ENCODE measurements at places on chromosomes 5 and 9. TPM values are rescaled to one million over a fixed set of nuclear protein-coding genes. Genes with fewer than 3 reads are reported as not detected.

GRCh38 chr5:84564321-84565075 is 179.8 kb upstream of the EDIL3 start:
- H3K4me1 ChIP-seq, result peaks cover 8% of the 10 kb centered on the region
- no peak overlapping the region for H3K27ac ChIP-seq
- H3K36me3 ChIP-seq, result no peaks in the 10 kb centered on the region
- no peak overlapping the region for H3K4me3 ChIP-seq
- no peak for DNase-seq

- H3K27me3 ChIP-seq, result no peaks in the 10 kb centered on the region
- H3K27ac ChIP-seq, result no peak overlapping the region
- no peak for DNase-seq
- no peaks in the 10 kb centered on the region for H3K36me3 ChIP-seq
- H3K4me3 ChIP-seq, result no peak overlapping the region
These were observed 15.3 kb upstream of the SLC27A6 start for GRCh38 chr5:128949847-128950546.

GRCh38 chr9:101582553-101582952 is 12.2 kb downstream of the PPP3R2 start:
- no peak overlapping the region for H3K27ac ChIP-seq
- no peak for DNase-seq
- no peaks in the 10 kb centered on the region for H3K36me3 ChIP-seq

DNA sequence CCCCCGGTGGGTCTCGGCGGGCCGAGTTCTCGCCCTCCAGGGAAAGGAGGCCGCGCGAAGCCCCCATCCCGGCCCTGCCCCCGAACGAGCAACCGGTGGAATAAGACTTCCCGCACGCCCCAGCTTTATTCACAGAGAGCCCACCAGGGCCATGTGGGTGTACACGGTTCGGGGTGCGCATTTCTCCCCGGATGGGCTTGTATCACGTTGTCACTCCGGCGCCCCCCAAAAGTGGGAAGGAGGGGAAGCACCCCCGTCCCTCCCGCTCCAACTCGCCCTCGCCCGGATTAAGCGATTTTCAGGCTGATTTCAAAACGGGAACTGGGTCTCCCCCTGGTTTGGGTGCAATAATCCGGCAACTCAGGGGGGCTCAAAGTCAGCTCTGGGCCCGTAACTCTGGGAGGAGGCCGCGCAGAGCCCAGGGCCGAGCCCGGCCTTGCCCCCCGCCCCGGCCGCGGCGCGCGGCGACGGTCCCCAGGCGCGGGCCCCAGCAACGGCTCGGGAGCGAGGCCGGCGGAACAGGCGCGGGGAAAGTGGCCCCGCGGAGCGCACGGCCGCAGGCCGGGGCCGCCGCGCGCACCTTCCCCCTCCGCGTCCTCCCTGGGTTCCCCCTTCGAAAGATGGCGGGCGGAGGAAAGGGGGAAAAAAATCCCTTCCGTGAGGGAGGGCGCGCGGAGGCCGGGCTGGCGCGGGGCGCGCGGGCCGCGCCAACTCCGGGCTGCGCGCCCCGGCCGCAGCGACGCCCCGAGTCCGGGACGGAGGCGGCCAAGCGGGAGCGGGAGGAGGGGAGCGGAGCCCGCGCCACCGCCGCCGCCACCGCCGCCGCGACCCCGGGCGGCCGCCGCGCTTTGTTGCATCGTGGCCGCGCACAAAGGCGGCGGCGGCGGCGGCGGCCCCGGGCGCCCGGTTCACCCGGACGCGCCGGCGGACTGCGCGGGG is 644 bp downstream of the BRD3 start:
- H3K27me3 ChIP-seq, result peaks cover 26% of the 10 kb centered on the region
- no peak overlapping the region for H3K27ac ChIP-seq
- peak overlapping the region; percentile 100 for H3K4me3 ChIP-seq
- DNase-seq, result peak; percentile 85
- no peaks in the 10 kb centered on the region for H3K36me3 ChIP-seq
- H3K4me1 ChIP-seq, result peaks cover 10% of the 10 kb centered on the region

DNA sequence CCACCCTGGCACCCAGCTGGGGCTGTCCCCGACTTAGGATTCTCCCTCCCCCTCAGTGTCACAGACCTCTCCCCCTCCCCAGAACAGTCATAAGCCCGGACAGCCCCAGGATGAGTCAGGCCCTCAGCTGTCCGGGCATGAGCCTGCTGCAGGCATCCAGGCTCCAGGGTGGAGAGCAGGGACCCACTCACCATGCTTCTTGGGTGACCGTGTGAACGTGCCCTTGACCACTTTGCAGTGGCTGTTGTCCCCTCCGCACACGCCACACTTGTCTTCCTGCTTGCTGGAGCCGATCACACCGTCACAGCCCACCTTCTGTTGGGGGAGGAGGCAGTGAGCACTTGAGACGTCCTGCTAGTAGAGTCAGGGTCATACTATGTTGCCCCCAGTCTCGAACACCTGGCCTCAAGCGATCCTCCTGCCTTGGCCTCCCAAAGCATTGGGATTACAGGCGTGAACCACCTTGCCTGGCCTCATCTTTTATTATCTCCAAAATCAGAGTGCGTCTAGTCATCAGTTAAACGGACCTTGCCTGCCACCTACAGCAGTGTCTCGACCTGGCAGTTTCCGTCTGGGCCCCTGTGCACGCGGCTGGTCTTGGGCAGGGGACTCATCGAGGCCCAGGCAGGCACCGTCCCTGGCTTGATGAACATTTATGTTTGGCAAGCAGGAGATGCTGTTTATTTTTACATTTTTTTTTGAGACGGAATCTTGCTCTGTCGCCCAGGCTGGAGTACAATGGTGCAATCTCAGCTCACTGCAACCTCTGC is 72.6 kb downstream of the ZNF354C start:
- H3K27ac ChIP-seq, result no peak overlapping the region
- H3K4me1 ChIP-seq, result no peaks in the 10 kb centered on the region
- no peak overlapping the region for H3K4me3 ChIP-seq
- H3K36me3 ChIP-seq, result no peaks in the 10 kb centered on the region

The ZNF618 gene
- total RNA-seq, result 10.5 TPM

- H3K27ac ChIP-seq, result no peak overlapping the region
- no peak overlapping the region for H3K4me3 ChIP-seq
- no peaks in the 10 kb centered on the region for H3K36me3 ChIP-seq
- H3K4me1 ChIP-seq, result peaks cover 9% of the 10 kb centered on the region
These were observed 158.1 kb downstream of the LPAR1 start for GRCh38 chr9:110880189-110880588.

- H3K27me3 ChIP-seq, result no peaks in the 10 kb centered on the region
- H3K27ac ChIP-seq, result no peak overlapping the region
- DNase-seq, result no peak
- no peaks in the 10 kb centered on the region for H3K36me3 ChIP-seq
- peak overlapping the region; percentile 96 for H3K4me3 ChIP-seq
These were observed 2.7 kb downstream of the FBXW11 start for GRCh38 chr5:172003746-172004145.

DNA sequence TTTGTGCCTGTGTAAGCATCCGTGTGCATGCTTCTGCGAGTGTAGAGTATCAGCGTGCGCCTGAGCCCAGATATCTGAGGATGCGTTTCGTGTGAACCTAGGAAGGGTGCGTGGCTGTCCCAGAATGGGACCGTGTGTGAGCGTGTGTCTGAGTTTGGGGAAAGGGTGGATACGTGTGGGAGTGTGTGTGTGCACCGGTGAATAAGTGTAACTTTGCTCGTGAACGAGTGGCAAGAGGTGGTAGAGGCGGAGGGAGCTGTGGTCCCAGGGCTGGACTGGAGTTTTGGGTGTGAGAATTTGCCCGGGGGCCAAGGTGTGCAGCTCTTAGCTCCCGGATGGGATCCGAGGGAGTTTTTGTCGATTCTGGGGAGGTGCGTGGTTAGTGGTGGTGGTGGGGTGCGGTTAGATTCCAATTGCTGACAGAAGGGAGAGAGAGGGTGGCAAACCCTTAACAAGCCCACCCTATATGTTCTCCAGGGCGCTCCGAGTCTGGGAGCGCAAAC is 686 bp upstream of the COL27A1 start:
- DNase-seq, result no peak
- H3K27me3 ChIP-seq, result peaks cover 37% of the 10 kb centered on the region
- H3K4me1 ChIP-seq, result peaks cover 30% of the 10 kb centered on the region
- no peaks in the 10 kb centered on the region for H3K36me3 ChIP-seq
- no peak overlapping the region for H3K27ac ChIP-seq
- H3K4me3 ChIP-seq, result peak overlapping the region; percentile 78

The MYMK gene
- total RNA-seq, result not detected

GRCh38 chr9:107933516-107933915 is 443.9 kb upstream of the KLF4 start:
- no peaks in the 10 kb centered on the region for H3K36me3 ChIP-seq
- DNase-seq, result no peak
- H3K27me3 ChIP-seq, result no peaks in the 10 kb centered on the region
- H3K4me1 ChIP-seq, result peaks cover 7% of the 10 kb centered on the region
- H3K27ac ChIP-seq, result no peak overlapping the region
- no peak overlapping the region for H3K4me3 ChIP-seq

GRCh38 chr9:38250279-38251035 is 142.0 kb upstream of the ALDH1B1 start:
- H3K4me3 ChIP-seq, result no peak overlapping the region
- H3K27ac ChIP-seq, result no peak overlapping the region
- no peak for DNase-seq
- H3K36me3 ChIP-seq, result no peaks in the 10 kb centered on the region
- H3K27me3 ChIP-seq, result no peaks in the 10 kb centered on the region

- no peaks in the 10 kb centered on the region for H3K4me1 ChIP-seq
- no peaks in the 10 kb centered on the region for H3K36me3 ChIP-seq
- H3K27me3 ChIP-seq, result no peaks in the 10 kb centered on the region
These were observed 247.1 kb upstream of the CCNG1 start for GRCh38 chr5:163190283-163190682.

- peaks cover 20% of the 10 kb centered on the region for H3K4me1 ChIP-seq
- no peaks in the 10 kb centered on the region for H3K36me3 ChIP-seq
- no peak overlapping the region for H3K27ac ChIP-seq
- DNase-seq, result no peak
These were observed 64.9 kb upstream of the SHC3 start for GRCh38 chr9:89243296-89244061.
